ENCODE measurements at places on chromosomes 12 and 14.

- DNase-seq = no peak
Measured at GRCh38 chr14:59175404-59175803, 13.1 kb upstream of the DAAM1 start.

DNA sequence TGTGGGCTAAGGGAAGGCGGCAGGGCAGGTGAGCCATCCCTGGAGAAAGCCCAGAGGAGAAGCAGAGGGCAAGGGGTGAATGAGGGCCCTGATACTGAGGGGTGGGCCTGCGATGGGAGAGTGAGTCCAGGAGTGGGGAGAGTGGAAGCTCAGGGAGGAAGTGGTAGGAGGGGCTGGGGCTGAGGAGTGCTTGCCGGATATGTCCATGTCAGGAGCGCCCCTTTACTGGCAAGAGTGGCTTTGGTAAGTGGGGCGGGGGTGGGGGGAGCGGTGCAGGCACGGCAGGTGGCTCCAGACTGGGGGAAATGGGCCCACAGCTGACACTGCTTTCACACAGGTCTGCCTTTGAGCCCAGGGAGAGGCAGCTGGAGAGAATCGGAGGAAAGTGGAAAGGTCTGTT lies 86.4 kb upstream of the GPR68 start:
- no peak for DNase-seq

DNA sequence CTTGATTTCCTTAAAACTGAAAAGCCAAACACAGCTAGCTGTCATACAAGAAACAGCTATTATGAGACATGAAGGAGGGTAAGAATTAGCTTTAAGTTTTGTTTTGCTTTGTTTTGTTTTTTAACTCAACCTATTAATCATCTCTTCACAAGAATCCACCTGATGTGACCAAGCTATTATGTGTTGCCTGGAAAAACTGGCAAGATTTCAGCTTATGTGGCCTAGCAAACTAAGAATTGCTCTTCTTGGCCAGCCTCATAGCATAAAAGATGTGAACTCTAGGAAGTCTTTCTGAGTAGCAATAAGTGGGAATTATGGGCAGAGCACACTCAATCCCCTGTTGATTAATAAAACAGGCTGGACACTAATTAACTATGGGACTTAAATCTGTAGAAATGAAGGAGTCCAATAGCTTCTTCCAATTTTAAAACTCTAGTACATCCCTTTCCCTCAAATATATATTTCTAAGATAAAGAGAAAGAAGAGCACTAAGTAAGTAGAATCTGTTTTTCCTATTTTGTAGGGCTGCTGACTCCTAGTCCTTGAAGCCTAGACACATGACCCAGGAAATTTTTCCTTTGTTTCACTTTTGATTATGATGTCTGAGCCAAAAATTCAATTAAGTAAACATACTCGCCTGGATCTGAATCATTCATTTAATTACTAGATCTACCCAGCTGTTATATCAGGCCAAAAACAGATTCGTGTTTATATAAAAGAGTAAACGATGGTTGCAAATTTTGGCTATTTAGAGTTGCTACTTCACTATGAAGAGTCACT lies 75.7 kb downstream of the GTF2A1 start:
- no peak for DNase-seq

DNA sequence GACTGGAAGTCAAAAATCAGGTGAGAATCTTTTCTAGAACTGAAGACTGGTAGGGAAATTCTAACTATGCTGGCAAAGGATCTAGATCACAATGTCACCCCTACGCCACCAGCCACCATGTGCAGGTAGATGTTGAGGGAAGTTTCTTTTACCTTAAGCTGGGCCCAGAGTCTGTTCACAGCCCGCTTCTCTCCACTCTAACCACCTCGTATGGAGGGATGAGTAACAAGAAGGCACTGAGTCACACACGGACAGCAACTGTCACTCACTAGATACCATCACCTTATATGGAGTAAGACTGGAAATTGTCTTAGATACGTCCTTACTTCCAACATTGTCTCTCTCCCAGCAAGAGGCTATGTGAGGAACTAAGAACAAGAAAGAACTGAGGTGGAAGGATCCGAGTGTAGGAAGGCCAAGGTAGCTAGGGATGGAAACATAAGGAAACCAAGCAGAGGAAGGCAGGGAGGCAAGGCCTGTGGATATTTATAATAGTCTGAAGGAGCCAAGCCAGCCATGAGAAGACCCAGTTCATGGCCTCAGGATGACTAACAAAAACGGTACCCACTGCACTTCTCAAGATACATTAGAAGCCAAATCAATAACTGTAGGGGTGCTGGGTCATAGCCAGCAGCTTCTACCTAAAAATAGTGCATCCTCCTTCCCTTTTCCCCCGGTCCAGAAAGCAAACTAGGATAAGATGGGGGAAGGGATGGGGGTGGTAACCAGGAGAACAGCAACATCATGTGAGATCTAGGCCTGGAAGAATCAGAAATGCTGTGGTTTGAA lies 15.5 kb downstream of the REM2 start:
- no peak for DNase-seq

DNA sequence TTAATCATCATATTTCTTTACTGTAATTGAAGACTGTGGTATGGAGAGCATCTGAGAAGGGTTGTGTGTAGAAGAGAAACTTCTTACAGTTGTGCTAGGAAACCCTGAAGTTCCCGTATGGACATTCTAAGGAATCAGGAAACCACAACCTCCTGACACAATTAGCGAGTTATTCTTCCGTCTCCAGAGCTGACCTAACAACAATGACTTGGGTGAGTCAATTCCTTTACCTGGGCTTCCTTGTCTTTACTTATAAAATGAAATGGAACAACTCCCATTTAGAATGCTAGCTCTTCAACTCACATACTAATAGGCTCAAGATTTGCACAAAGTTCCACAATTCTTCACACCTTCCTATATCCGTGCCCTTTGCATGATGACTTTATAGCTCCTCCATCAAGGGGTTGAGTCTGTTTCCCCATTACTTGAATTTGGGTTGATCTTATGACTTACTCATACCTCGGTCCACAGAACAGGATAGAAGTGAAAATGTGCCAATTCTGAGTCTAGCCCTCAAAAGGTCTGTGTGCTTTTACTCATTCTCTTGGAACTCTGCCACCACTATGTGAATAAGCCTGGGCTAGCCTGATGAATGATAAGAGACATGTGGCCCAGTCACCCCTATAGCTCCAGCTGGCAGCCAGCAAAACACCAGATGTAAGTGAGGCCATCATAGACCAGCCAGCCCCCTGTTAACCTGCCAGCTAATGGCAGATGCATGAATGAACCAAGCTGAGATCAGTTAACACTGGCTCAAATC lies 459.4 kb downstream of the ETNK1 start:
- DNase-seq = no peak

DNA sequence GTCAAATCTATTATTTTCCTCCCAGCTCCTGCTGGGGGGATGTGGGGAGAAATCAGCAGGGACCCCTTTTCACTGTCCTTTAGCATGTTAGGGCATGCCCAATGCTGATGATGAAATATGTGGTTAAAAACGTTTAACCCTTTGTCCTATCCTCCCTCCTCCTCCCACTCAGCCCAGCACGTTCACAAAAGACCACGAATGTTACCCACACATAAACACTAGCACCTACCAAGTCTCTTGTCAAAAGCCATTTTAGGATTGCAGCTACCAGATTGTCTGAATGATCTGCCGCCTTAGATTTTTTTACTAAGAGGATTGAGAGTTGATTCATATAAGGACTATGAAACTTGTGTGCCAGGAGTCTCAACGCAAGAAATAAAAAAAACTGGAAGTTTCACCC lies 70.4 kb downstream of the TBK1 start:
- DNase-seq = no peak

DNA sequence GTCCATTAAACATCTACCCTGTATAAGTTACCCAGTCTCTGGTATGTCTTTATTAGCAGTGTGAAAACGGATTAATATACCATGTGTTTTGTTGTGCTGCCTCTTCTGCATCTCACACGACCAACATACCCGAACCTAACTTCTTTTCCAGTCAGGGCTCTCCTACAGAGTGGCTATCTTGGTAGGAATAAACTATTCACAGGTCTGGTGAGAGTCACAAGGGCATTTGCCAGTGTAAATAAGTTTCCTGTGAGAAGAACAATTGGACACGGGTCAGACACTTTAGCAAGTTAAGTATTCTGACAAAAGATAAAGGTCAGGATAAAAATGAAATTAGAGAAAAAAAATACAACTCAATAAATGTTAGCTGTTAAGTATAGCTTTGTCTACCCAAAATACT lies 60.9 kb downstream of the MYF5 start:
- DNase-seq = no peak

- no peak for DNase-seq
Measured at GRCh38 chr12:20039562-20039961, 328.8 kb upstream of the PDE3A start.

- no peak for DNase-seq
Measured at GRCh38 chr14:30210630-30211029, 283.0 kb upstream of the PRKD1 start.

GRCh38 chr12:3233797-3234196 lies 156.6 kb downstream of the TSPAN9 start:
- DNase-seq = no peak

GRCh38 chr14:93005135-93005813 lies 82.3 kb downstream of the CHGA start:
- DNase-seq = no peak

Measured in tibial nerve (tissue), 4 donors.